ENCODE measurements at places on chromosomes 5 and 9.

DNA sequence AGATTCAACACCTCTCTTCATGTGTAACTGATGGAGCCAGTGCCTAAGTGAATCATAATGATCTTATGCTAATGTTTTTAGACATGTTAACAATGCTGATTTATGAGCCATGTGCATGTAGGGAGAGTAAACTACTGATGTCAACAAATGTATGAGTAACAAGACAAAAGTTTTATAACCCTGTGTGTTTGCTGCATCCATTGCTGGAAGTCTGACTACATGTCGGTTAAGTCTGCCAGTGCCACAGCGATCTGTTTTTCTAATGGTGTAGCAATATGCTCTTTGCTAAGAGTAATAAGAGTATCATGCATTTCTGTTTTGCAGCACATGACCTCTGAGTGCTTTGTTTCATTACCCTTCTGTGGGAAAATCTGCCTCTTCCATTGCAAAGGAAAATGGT, 26.4 kb upstream of the TMOD1 start:
- no peak for DNase-seq
- H3K27ac ChIP-seq: no peak overlapping the region
- H3K36me3 ChIP-seq: peaks cover 40% of the 10 kb centered on the region
- no peaks in the 10 kb centered on the region for H3K4me1 ChIP-seq

DNA sequence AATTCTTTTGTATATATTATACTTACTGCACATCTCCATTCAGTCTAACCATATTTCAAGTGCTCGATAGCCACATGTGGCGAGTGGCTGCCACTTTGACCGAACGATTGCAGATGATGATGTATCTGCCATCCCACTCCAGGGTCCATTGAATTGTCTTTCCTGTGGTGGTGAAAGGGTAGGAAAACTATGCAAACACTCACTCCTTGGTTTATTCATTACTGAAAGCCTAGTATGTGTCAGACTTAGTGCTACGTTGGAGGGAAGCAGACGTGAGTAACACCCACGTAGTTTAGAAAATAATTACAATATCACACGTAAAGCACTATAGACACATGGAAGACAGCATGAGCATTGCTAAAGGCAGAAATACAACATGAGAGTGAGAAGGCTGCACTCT, 353.7 kb downstream of the CSNK1G3 start:
- H3K4me3 ChIP-seq: no peak overlapping the region
- no peaks in the 10 kb centered on the region for H3K27me3 ChIP-seq
- no peaks in the 10 kb centered on the region for H3K36me3 ChIP-seq
- no peaks in the 10 kb centered on the region for H3K4me1 ChIP-seq
- no peak overlapping the region for H3K27ac ChIP-seq
- DNase-seq: no peak

DNA sequence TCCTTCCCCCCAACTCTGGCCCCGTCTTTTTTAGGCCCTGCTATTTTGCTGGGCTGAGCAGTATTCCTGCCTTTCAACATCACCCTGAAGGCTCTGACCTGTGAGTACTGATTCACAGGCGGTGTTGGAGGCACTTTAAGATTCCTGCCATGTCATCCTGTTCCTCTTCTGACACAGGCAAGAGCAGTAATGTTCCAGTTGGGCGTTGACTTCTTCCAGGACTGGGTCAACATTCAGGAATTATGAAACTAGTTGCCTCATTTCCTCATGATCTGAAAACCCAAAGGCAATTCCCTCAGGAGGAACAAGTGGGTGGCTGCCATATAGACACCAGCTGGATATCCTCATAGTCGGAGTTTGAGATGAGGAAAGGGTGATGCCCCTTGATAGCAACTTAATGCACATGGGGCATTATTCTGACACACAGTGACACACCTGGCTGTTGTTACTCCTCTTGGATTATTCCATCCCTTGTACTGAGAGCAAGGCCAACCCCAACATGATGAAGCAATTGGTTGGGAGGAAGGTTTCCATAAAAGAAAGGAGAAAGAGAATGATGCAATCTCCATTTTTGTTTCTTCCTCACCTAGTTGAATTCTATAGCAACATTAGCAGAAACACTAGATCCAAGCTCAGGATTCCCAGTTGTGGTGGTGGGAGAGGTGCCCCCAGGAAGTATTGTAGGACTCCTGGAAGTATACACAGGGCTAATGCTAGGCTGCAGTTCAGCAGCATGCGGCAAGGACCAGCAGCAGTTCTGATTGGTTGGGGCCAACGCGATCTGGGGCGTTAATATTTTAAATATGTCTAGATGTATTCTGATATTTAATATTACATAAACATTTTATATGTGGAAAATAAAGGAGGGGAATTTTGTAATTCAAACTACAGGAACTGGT, 19.6 kb upstream of the GLRX start:
- DNase-seq: no peak
- no peak overlapping the region for H3K4me3 ChIP-seq
- H3K36me3 ChIP-seq: no peaks in the 10 kb centered on the region
- H3K27me3 ChIP-seq: no peaks in the 10 kb centered on the region
- H3K27ac ChIP-seq: no peak overlapping the region

DNA sequence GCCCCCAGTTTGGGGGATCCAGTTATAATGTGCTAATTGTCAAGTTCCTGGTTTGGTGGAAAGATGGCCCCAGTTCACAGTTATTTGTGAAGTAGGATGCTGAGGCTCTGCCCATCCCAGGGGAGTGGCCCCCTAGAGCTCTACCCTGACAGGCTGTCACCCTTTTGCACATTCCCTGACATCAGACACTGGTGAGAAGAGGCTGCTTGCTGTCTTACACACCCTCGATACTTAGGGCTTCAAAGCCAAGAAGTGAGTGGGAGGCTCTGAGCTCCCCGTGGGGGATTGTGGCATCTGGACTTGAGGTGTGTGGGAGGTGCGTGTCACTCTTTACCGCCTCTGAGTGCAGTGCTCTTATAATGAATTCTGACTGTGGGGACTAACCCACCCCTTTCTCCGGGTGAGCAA, 168.5 kb downstream of the DOCK2 start:
- H3K4me3 ChIP-seq: no peak overlapping the region
- DNase-seq: peak; percentile 35
- peaks cover 1% of the 10 kb centered on the region for H3K36me3 ChIP-seq
- H3K27me3 ChIP-seq: no peaks in the 10 kb centered on the region
- H3K4me1 ChIP-seq: peaks cover 9% of the 10 kb centered on the region

- H3K27me3 ChIP-seq: peaks cover 29% of the 10 kb centered on the region
- DNase-seq: peak; percentile 48
- H3K4me3 ChIP-seq: peak within 1 kb of the TSS; percentile 50
- no peaks in the 10 kb centered on the region for H3K36me3 ChIP-seq
- peaks cover 24% of the 10 kb centered on the region for H3K4me1 ChIP-seq
Measured at GRCh38 chr9:69173891-69174615, at the start of gene TJP2. Gene TJP2, plus strand, starts transcription at chr9:69174277. Its CDS starts 96 bp downstream, at chr9:69174373.

GRCh38 chr9:81595887-81596543, 93.3 kb downstream of the TLE1 start:
- no peak overlapping the region for H3K4me3 ChIP-seq
- no peak overlapping the region for H3K27ac ChIP-seq
- H3K4me1 ChIP-seq: peaks cover 65% of the 10 kb centered on the region
- H3K27me3 ChIP-seq: no peaks in the 10 kb centered on the region

DNA sequence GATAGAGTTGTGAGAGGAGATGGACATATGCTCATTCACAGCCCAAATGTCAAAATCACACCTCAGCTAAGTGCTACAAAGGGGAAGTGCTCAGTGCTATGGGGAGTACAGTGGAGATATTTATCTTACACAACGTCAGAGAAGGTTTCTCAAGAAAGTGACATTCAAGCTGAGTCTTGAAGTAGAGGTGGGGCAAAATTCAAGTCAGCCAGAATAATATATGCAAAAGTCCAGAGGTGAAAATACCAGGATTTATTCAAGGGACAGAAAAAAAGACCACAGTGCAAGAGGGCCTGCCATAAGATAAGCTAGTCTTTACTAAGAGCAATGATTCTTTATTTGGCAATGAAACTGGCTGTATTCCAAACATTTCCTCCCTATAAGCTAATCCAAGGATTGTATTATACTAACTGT, 327.8 kb upstream of the PIK3R1 start:
- H3K4me1 ChIP-seq: no peaks in the 10 kb centered on the region
- H3K36me3 ChIP-seq: no peaks in the 10 kb centered on the region
- H3K27ac ChIP-seq: no peak overlapping the region
- no peak overlapping the region for H3K4me3 ChIP-seq

- no peak for DNase-seq
- no peak overlapping the region for H3K27ac ChIP-seq
- peaks cover 6% of the 10 kb centered on the region for H3K4me1 ChIP-seq
- no peak overlapping the region for H3K4me3 ChIP-seq
- peaks cover 7% of the 10 kb centered on the region for H3K36me3 ChIP-seq
- H3K27me3 ChIP-seq: no peaks in the 10 kb centered on the region
Measured at GRCh38 chr5:69238760-69239251, 4.1 kb downstream of the CDK7 start.

- H3K4me3 ChIP-seq: no peak overlapping the region
- H3K36me3 ChIP-seq: no peaks in the 10 kb centered on the region
- DNase-seq: no peak
Measured at GRCh38 chr5:1930501-1930879, 47.8 kb upstream of the IRX4 start.

DNA sequence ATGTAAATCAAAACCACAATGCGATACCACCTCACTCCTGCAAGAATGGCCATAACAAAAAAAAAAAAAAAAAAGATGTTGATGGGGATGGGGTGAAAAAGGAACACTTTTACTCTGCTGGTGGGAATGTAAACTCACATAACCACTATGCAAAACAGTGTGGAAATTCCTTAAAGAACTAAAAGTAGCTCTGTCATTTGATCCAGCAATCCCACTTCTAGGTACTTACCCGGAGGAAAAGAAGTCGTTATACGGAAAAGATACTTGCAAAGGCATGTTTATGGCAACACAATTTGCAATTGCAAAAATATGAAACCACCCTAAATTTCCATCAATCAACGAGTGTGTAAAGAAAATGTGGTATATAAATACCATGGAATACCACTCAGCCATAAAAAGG, 205.0 kb downstream of the TENT4A start:
- H3K4me3 ChIP-seq: no peak overlapping the region
- no peaks in the 10 kb centered on the region for H3K27me3 ChIP-seq
- DNase-seq: no peak
- H3K36me3 ChIP-seq: no peaks in the 10 kb centered on the region
- H3K4me1 ChIP-seq: no peaks in the 10 kb centered on the region

DNA sequence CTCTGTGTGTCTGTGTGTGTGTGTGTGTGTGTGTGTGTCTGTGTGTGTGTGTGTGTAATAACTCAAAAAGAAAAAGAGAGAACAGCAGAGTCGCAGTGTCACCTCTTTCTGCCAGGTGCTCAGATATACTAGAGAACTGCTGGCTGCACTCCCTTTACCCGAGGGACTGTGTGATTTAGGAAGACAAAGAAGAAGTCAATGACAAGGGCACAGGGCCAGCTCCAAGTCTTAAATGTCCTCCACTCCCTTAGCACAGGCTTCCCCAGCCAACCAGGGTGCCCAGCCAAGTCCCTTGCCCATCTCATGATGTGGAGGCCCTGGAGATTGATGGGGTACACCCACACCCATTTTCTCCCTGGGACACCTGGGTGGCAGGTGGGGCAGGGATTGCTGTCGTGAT, 8.7 kb downstream of the CCNJL start:
- peaks cover 5% of the 10 kb centered on the region for H3K27me3 ChIP-seq
- no peaks in the 10 kb centered on the region for H3K36me3 ChIP-seq
- no peak for DNase-seq
- H3K4me1 ChIP-seq: no peaks in the 10 kb centered on the region

DNA sequence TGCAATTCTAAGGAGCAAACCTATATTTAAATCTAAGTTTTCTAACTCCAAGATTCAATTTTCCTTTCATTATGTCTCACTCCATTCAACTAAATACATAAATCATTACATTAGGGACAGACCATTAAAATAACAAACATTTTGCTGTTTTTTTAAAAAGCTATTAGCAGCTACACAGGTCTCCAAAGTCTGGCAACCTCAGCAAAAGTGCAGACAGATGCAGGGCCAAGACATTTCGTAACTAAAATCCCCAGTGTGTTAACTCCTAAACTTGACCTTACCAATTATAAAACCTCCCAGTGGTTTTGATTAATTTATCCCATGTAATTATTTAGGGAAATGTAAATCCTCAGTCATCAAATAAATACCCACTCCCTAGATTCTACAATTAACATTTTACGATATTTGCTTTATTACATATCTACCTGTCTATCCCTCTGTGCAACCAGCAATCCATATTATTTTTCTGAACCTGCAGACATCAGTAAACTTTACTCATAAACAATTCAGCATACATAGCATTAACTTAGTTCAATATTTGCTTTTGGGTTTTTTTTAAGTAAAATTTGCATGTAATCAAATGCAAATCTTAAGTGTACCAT, 64.7 kb downstream of the RGS7BP start:
- no peaks in the 10 kb centered on the region for H3K36me3 ChIP-seq
- H3K27ac ChIP-seq: no peak overlapping the region
- H3K4me3 ChIP-seq: no peak overlapping the region
- no peaks in the 10 kb centered on the region for H3K27me3 ChIP-seq

DNA sequence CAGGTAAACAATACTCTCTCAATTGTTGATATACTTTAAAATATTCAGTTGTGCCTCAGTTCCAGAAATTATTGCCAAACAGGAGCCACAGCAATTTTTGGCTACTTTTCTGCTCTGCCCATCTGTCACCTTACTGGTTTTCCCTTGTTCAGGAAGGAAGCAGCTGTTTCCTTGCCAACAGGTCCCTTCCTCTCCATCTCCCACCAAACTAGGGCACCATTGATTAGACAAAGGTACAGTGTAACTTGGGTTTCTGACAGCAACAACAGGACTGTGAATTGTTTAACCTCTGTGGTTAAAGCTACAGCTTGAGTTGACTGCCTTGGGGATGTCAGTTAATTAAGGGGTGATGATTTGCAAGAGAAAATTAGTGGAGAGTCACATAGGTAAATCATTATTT, 76.9 kb downstream of the PIP5K1B start:
- H3K36me3 ChIP-seq: peaks cover 4% of the 10 kb centered on the region
- H3K27me3 ChIP-seq: no peaks in the 10 kb centered on the region

GRCh38 chr9:104983491-104983890, 55.5 kb upstream of the ABCA1 start:
- no peak overlapping the region for H3K27ac ChIP-seq
- H3K36me3 ChIP-seq: no peaks in the 10 kb centered on the region
- no peak for DNase-seq

DNA sequence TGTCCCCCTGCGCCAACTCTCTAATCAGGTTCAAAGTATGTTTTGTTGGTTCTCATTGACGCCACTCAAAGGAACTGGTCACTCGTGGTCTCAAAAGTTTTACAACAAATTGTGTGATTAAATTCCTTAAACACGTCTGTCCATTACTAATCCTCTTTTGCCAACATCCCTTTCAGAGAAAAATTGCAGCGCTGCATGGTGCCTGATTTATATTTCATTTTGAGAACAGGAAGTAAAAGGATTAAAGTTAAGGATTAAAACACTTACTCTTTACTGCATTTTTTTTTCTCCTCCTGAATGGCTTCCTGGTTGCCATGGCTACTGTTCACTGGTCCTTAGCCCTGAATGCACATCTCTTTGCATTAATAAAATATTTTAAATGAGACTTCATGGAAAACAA, 383.5 kb downstream of the GLIS3 start:
- H3K36me3 ChIP-seq: no peaks in the 10 kb centered on the region
- no peaks in the 10 kb centered on the region for H3K4me1 ChIP-seq
- no peaks in the 10 kb centered on the region for H3K27me3 ChIP-seq
- H3K27ac ChIP-seq: no peak overlapping the region

All from B cell (primary cell).